GM12892 (cell line): ENCODE measurements at places on chromosomes 12 and 14.

DNA sequence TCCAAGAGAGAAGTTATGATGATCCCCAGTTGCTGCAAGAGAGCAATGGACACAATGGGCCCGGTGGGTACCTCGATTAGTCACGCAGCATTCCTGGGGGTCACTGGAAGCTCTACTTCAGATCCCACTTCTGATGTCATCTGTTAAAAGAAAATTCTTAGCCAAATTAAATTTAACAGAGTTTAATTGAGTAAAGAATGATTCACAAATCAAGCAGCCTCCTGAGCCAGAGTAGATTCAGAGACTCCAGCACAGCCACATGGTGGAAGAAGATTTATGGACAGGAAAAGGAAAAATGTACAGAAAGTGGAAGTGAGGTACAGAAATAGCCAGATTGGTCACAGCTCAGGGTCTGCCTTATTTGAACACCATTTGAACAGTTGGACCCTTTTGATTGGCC lies 107.5 kb downstream of the SPTSSA start:
- no peak for DNase-seq

DNA sequence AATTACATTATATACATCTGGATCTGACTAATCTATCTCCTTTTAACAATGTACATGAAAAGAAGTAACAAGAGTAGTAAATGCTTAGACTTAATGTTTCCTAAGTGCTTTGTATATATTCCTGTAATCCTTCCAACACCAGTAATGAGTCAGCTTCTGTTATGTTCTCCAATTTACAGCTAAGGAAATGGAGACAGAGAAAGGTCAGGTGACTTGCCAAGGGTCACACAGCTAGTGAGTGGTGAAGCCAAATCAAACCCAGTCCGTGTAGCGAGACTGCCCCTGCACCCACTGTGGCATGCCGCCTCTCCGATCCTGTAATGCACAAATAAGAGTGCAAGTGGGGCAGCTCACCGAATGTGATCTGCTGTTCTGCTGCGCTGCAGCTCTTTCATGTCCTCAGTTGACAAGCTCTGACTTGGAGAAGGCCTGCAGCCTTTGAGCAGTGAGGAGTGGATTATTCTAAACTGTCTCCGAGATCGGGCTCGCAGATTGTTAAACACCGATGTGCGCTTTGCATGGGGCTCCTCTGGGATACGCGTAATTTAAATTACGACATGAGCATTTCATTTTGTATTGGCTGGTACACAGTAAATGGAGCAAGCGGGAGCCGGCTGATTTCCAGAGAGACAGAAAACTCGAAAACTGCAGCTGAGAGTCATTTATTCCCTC lies 65.1 kb upstream of the KTN1 start:
- DNase-seq, result no peak

- no peak for DNase-seq
Observed at GRCh38 chr12:75816897-75817296, 214.7 kb downstream of the PHLDA1 start.

DNA sequence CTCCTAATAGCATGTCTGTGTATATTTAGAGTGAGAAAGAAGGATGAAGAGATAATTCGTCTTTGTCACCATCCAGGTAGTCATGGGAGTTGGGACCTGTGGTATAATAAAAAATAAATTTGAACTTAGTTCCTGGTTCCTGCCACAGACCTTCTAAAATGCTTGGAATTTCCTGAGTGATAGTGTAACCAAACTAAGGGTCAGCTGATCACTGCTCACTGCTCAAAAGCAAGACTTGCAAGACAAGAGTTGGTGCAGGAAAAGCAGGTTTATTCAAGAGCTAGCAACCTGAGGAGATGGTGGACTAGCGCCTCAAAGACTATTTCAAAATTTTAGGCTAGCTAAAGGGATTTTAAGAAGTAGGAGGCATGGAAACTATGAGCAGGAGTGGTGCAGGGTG lies 19.1 kb downstream of the ANG start:
- no peak for DNase-seq

GRCh38 chr12:13135371-13136178 lies 32.1 kb upstream of the GSG1 start:
- no peak for DNase-seq

- DNase-seq, result no peak
Observed at GRCh38 chr12:104454997-104455396, 1.8 kb upstream of the CHST11 start.

DNA sequence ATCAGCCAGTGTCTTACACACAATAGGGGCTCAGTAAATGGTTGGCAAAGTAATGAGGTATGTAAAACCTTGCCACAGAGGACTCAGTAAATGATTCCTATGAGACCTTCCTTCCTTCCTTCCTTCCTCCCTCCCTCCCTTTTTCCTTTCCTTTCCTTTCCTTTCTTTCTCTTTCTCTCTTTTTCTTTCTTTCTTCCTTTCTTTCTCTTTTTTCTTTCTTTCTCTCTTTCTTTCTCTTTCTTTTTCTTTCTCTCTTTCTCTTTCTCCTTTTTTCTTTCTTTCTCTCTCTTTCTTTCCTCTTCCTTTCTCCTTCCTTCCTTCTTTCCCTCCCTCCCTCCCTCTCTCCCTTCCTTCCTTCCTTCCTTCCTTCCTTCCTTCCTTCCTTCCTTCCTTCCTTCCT lies 7.5 kb downstream of the SDS start:
- DNase-seq, result no peak
